ENCODE measurements at places on chromosomes 3 and 15. TPM values are rescaled to one million over a fixed set of nuclear protein-coding genes. Genes with fewer than 3 reads are reported as not detected.

- H3K4me3 ChIP-seq: no peak overlapping the region
- H3K27ac ChIP-seq: peak overlapping the region; percentile 42
- H3K4me1 ChIP-seq: peaks cover 29% of the 10 kb centered on the region
- no peaks in the 10 kb centered on the region for H3K36me3 ChIP-seq
- no peaks in the 10 kb centered on the region for H3K27me3 ChIP-seq
Observed at GRCh38 chr3:153144071-153144470, 18.0 kb upstream of the RAP2B start.

- DNase-seq: no peak
- H3K36me3 ChIP-seq: no peaks in the 10 kb centered on the region
- peaks cover 4% of the 10 kb centered on the region for H3K27me3 ChIP-seq
- H3K4me1 ChIP-seq: no peaks in the 10 kb centered on the region
- H3K4me3 ChIP-seq: no peak overlapping the region
Observed at GRCh38 chr3:160921020-160921635, 165.1 kb downstream of the PPM1L start.

DNA sequence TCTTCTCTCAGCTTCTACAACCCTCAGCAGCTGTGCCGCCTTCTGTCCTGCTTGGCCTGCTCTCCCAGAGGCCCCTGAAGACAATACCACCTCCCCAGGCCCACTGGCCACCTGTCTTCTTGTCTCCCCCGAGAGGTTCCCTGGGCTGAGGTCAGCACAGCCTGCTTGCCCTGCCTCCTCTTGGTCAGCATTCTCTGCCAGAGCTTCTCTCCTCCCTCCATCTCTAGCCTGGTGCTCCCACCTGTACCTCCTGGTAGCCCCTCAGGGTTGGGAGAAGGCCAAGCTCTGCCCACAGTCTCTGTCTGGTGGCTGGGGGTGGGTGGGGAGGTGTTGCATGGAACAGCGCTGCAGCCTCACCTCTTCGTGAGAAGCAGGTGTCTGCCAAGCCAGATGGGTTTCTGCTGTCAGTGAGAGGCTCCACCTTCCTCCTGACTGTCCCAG is 5.6 kb upstream of the ISLR start:
- H3K4me3 ChIP-seq: no peak overlapping the region
- no peak for DNase-seq
- peaks cover 3% of the 10 kb centered on the region for H3K27me3 ChIP-seq
- no peak overlapping the region for H3K27ac ChIP-seq
- H3K36me3 ChIP-seq: no peaks in the 10 kb centered on the region

GRCh38 chr15:59048897-59049296 is 56.0 kb upstream of the CCNB2 start:
- H3K27ac ChIP-seq: no peak overlapping the region
- no peaks in the 10 kb centered on the region for H3K4me1 ChIP-seq
- H3K4me3 ChIP-seq: no peak overlapping the region
- no peak for DNase-seq

DNA sequence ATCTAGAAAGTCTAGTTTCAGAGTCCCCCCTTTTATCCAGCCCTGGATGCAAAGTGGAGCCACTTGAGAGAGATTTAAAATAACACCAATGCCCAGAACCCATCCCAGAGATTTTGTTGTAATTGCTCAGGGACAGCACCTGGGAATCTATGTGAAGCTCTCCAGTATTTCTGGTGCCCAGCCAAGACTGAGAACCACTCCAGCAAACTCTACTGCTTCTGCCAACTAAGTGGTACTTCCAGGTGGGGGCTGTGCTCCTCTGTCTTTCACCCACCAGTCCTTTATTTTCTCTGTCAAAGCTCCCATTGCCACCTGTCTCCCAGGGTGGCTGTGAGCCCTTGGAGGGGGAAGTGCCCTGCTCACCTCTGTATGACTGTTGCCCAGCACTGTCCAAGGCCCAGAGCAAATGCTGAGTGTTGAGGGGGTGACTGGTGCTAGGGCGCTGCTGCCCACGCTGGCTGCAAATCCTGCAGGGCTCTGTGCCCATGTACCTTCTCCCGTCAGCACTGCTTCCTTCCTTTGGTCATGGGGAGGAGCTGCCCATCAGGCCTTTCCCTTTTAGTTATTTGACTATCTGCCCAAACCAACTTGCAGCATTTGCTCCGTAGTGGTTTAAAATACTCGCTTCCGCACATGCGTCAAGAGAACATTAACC is 9.4 kb downstream of the CLSTN2 start:
- H3K27me3 ChIP-seq: no peaks in the 10 kb centered on the region
- no peak overlapping the region for H3K4me3 ChIP-seq
- H3K27ac ChIP-seq: no peak overlapping the region
- no peaks in the 10 kb centered on the region for H3K4me1 ChIP-seq
- H3K36me3 ChIP-seq: no peaks in the 10 kb centered on the region

GRCh38 chr15:33100314-33100713 is 94.2 kb downstream of the FMN1 start:
- no peak overlapping the region for H3K27ac ChIP-seq
- peaks cover 51% of the 10 kb centered on the region for H3K4me1 ChIP-seq
- H3K4me3 ChIP-seq: no peak overlapping the region
- DNase-seq: no peak
- H3K36me3 ChIP-seq: no peaks in the 10 kb centered on the region

GRCh38 chr3:121064121-121064520 is 156.1 kb downstream of the STXBP5L start:
- no peaks in the 10 kb centered on the region for H3K4me1 ChIP-seq
- DNase-seq: no peak
- no peaks in the 10 kb centered on the region for H3K27me3 ChIP-seq
- H3K36me3 ChIP-seq: no peaks in the 10 kb centered on the region
- no peak overlapping the region for H3K27ac ChIP-seq

GRCh38 chr3:195250473-195251251 is 20.3 kb downstream of the XXYLT1 start:
- H3K4me3 ChIP-seq: no peak overlapping the region
- no peak for DNase-seq
- no peaks in the 10 kb centered on the region for H3K27me3 ChIP-seq
- H3K27ac ChIP-seq: no peak overlapping the region

DNA sequence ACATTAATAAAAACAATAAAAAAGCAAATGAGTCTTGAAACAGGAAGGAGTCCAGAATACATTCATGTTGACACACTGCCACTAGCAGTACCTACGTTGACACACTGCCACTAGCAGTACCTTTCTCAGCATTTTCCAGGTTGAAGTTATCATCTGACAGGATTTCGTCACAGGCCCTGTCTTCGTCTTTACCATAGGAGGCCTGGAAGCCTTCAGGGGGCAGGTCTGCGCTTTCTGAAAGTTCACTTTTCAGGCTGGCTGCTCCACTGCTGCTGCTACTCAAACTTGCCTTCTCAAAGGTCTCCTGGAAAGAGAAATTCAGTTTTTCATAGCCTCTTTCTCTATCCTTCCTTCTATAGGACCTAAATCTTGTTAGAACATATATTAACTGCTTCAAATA is 194.7 kb downstream of the NEK10 start:
- H3K27me3 ChIP-seq: no peaks in the 10 kb centered on the region
- DNase-seq: no peak
- no peak overlapping the region for H3K27ac ChIP-seq
- H3K36me3 ChIP-seq: peaks cover 4% of the 10 kb centered on the region
- H3K4me3 ChIP-seq: no peak overlapping the region

- DNase-seq: no peak
- peaks cover 3% of the 10 kb centered on the region for H3K4me1 ChIP-seq
- H3K27me3 ChIP-seq: no peaks in the 10 kb centered on the region
- no peak overlapping the region for H3K4me3 ChIP-seq
- H3K27ac ChIP-seq: no peak overlapping the region
Observed at GRCh38 chr15:91491101-91491950, 362.2 kb upstream of the SLCO3A1 start.

KBTBD12 gene
- not detected for total RNA-seq

ALDH1A3 gene
- 61.6 TPM for total RNA-seq

THRB gene
- total RNA-seq: 0.36 TPM

CNBP gene
- total RNA-seq: 215 TPM

LDHAL6B gene
- total RNA-seq: not detected

GPR87 gene
- not detected for total RNA-seq

PDIA5 gene
- 54.5 TPM for total RNA-seq

All from osteoblast (primary cell).